KG1 (cell line): ENCODE measurements at places on chromosomes 6 and 20.
A peak's percentile ranks its signal among the peaks of the same experiment; 100 is the strongest.

DNA sequence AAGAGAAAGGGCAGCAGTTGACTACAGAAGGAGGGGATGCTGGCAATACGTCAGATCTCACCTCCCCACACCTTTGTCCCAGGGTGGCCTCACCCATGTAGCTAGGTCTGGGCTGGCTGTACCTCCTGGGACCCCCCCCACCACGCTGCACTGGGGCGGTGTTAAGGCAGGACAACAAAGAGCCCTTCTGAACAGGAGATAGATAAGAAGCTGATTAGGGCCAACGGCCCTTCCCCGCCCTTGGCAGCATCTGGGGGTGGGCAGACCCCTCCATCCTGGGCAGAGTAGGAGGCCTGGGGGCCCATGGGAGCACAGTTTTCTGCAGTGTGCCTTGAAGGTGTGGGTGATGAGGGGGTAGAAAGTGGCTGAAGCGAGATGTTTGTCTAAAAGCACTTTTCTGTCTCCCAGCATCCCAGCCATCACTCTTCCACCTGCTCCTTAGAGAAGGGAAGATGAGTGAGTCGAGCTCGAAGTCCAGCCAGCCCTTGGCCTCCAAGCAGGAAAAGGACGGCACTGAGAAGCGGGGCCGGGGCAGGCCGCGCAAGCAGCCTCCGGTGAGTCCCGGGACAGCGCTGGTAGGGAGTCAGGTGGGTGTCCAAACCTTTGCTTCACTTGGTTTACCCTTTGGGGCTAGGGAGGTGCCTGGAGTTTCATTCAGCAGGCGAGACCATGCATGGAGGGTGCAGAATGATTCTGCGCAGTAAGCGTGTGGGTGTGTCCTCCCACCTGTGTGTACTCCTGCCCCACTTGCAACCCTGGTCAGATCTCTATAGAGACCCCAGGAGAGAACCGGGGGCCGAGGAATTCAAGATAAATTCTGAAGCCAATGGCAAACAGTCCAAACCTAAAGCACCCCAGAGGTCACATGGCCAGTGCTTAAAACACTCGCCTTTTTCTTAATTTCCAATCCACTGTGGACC, 3.9 kb downstream of the HMGA1 start:
- DNase-seq: no peak

GRCh38 chr6:43222418-43223059, 6.7 kb downstream of the DNPH1 start:
- DNase-seq: no peak

DNA sequence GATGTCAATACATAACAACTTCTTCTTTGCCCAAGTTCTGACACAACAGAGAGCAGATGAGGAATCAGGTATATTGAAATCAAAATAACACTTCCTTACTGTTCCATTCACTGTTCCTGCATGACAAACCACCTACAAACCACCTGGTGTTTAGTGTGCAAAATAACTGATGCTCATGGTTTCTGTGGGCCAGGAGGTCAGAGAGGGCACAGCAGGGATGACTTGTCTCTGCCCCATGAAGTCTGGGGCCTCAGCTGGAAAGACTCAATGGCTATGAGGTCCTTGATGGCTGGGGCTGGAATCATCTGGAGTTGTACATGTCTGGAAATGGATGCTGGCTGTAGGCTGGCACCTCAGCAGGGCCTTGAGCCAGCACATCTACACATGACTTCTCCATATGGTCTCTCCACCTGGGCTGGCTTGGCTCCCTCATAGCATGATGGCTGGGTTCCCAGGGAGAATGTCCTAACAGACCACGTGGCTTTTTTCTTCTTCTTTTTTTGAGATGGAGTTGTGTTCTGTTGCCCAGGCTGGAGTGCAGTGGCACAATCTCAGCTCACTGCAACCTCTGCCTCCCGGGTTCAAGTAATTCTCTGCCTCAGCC, 7.4 kb upstream of the COX4I2 start:
- no peak for DNase-seq

DNA sequence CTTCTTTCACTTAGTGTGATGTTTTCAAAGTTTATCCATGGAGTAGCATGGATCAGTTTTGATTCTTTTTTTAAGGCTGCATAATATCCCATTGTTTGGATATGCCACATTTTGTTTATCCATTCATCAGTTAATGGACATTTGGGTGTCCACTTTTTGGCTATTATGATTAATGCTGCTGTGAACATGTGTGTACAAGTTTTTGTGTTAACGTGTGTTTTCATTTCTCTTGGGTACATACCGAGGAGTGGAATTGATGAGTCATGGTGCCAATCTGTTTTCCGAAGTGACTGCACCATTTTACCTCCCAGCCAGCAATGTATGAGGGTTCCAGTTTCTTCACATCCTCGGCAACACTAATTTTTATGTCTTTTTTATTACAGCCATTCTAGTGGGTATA, 78.4 kb upstream of the CCDC28A start:
- DNase-seq: no peak

DNA sequence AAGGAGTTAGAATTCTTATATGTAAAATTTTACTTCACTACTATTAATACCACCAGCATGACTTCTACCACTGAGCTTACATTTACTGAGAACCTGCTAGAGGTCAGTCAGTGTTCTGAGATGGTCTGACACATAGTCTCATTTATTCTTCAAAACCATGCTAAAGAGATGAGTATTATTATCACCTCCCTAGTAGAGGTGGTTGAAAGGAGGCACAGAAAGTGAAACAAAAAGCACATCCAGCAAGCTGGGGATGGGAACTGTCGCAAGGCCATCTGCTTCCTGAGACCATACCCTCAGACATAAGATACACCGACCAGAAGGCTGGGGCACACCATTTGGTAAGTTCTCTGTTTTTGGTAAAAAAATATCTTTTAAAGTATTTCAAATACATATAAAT, 137.7 kb downstream of the INSM1 start:
- DNase-seq: no peak

GRCh38 chr6:147195510-147195909, 8.7 kb upstream of the STXBP5 start:
- no peak for DNase-seq

DNA sequence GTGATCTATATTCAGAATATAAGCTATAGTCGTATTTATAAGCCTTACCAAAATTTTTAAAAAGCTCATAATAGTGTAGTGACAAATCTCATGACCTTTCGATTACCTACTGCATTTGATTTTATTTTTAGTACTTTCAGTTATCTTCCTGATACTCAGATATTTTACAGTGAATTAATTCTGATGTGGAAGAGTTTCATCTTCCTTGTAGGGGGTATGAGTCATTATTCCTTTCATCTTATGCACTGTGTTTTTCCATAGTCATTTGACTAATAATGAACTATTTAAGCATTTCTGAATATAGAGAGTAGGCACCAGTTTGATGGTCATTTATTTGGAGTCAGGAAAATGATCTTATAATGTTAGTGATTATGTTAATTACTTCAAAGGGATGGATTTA, 36.4 kb downstream of the HDGFL1 start:
- DNase-seq: no peak

- peak; percentile 43 for DNase-seq
Measured at GRCh38 chr20:16574656-16575355, 1.6 kb upstream of the KIF16B start.

DNA sequence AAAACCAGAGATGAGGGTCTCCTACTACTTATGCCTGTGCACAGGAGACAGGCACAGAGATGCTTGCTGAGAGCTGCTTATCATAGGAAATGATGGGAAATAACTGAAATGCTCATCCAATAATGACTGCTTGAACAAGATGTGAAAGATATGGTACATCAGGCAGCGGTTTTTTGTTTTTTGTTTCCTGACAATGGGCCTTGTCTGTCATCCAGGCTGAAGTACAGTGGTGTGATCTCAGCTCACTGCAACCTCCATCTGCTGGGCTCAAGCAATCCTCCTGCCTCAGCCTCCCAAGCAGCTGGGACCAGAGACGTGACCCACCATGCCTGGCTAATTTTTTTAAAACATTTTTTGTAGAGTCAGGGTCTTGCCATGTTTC, 1.2 kb upstream of the RIPOR3 start:
- DNase-seq: no peak

DNA sequence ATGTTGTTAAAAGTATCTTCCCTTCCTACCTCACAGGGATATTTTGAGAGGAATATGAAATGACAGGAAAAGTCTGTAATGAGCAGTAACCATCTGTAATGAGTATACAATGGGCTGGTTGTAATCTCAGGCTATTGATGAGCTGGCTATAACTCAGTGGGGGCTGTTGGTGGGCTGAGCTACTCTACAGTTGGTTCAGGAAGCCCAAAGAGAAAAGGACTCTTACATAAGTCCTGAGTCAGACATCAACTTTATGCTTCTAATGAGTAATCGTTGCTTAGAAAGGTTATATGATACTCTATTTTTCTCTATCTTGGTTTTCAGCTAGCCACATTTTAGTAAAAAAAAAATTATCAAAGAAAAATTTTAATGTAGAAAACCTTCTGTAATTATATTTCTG, 26.4 kb downstream of the ZNF391 start:
- DNase-seq: no peak

- DNase-seq: no peak
Measured at GRCh38 chr20:53263554-53264438, 291.6 kb downstream of the TSHZ2 start.
